Parietal lobe (tissue), 2 donors: ENCODE measurements at places on chromosomes 12 and 14. TPM values are rescaled to one million over a fixed set of nuclear protein-coding genes. Genes with fewer than 3 reads are reported as not detected.

The TGM1 gene
- 4.4 TPM for total RNA-seq

The STXBP6 gene
- total RNA-seq, result 13.8 TPM

The DYRK2 gene
- total RNA-seq, result 107 TPM

The MSI1 gene
- total RNA-seq, result 15.0 TPM

The SERPINA12 gene
- total RNA-seq, result not detected

The MUCL1 gene
- not detected for total RNA-seq

The LRIG3 gene
- total RNA-seq, result 19.1 TPM

The TRIM9 gene
- 107 TPM for total RNA-seq

The KCNJ8 gene
- total RNA-seq, result 4.4 TPM

The TNS2 gene
- 31.6 TPM for total RNA-seq
